Stimulated activated CD4-positive, alpha-beta T cell treated with anti-CD3 and anti-CD28 coated beads, Interleukin-1b, Interleukin-23, amount 100 ng/mL, for 1 hour (primary cell): ENCODE measurements at places on chromosomes 13 and 19.

DNA sequence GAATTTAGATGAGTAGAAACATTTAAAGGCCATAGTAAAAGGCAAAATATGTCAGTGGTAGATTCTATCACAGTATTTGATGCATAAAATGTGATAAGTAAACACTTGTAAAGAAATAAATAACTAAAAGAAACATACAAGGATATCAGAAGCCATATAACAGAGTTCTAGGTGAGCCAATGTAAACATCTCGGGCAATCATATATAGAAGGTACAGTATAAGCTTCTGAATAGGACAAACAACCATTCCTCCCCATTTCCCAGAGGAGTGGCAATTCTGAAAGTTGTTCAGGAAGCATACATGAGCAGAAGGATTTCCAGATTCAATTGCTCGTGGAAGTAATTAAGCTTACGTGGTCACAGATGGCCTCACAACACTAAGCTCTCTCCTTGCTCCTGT is 267.3 kb downstream of the LHFPL6 start:
- DNase-seq: no peak

GRCh38 chr19:58060231-58060630 is 1.1 kb downstream of the ZNF135 start:
- DNase-seq: no peak

DNA sequence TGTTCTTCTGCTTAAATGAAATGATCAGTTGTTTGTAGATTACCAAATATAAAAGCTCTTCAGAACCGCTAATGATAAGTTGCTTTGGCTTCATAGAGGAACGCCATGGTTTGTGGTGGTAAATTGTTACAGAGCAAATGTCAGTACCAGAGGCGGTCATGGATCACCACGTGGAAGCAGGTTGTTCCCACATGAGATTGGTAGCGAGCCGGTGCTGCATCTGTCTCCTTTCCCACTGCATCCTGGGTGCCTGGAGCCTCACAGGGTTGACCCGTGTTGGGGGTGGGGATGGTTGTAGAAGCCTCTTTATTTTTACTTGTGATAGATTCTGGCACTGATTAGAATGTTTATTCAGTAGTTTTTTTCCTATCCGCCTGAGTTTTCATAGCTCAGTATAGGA is 14.7 kb downstream of the GARRE1 start:
- DNase-seq: no peak

DNA sequence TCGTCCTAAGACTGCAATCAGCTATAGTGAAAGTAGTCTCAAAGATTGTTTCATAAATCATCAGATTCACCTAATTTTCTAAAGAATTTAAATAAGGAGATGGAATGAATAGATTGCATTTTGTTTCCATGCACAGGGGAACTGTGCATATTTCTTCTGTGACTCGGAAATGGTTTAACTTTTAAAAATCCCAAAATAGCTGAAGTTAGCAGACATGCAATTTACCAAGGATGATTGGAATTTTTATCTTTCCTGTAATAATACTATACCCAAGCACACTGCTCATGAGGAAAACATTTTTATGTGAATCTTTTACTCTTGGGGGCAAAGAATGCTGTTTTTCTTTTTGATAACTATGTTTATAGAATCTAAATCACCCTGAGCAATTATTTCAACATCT is 15.0 kb upstream of the LMO7 start:
- no peak for DNase-seq

DNA sequence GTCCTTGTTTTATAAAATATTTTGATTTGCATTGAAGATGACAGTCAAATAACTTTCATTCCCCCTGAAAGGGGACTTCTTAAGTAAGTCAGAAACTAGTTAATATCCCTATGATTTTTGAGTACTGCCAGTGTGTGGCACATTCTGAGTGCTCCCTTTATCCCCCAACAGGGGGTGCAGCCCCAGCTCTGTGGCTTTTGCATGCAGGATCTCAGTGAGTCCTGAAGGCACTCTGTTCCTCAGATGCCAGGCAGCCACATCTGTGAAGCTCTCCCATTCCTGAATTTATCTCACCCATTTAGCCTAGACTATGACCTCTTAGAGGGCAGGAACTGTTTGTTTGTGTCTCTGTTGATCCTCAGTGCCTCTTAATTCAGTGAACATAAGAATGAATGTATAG is 123.1 kb downstream of the CDK8 start:
- no peak for DNase-seq

GRCh38 chr13:22049384-22049783 is 378.5 kb downstream of the FGF9 start:
- DNase-seq: no peak

GRCh38 chr13:106917024-106917571 is 349.2 kb upstream of the ARGLU1 start:
- no peak for DNase-seq

DNA sequence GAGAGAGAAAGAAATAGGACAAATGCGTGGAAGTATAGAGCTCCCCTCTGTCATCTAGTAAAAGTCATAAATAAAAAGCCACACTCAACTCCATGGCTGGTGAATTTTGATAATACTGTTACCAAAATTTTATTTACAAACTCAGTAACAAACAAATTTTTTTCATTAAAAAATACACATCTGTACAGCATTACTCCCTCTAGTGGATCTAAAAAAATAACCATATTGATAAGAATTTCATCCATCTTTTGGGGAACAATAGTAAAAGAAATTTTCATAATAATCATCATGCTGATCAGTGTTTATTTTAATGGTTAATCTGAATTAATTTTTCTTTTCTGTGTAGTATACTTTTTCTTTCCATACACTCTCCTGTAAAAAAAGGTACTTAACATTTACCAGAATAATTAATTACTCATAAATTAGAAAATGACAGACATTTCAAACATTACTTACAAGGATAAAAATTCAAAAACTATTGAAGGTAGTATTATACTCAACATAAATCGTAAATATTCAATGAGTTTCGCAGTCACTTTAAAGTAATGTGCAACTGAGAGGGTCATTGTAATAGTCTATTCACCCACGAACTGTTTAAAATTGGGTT is 173.5 kb upstream of the LSM14A start:
- no peak for DNase-seq
